Cardiac septum (tissue), 1 donor: ENCODE measurements at places on chromosomes 12 and 14. TPM values are rescaled to one million over a fixed set of nuclear protein-coding genes. Genes with fewer than 3 reads are reported as not detected.

PNP gene
- total RNA-seq: 17.4 TPM

GRCh38 chr14:59534361-59534987, 42.1 kb downstream of the CCDC175 start:
- DNase-seq: no peak

KRT6C gene
- total RNA-seq: not detected

DDN gene
- total RNA-seq: 1.00 TPM

DTX3 gene
- total RNA-seq: 31.0 TPM

SLC17A8 gene
- total RNA-seq: not detected

LRRIQ1 gene
- total RNA-seq: not detected
